ENCODE measurements at places on chromosomes 5 and 9. TPM values are rescaled to one million over a fixed set of nuclear protein-coding genes. Genes with fewer than 3 reads are reported as not detected.

DNA sequence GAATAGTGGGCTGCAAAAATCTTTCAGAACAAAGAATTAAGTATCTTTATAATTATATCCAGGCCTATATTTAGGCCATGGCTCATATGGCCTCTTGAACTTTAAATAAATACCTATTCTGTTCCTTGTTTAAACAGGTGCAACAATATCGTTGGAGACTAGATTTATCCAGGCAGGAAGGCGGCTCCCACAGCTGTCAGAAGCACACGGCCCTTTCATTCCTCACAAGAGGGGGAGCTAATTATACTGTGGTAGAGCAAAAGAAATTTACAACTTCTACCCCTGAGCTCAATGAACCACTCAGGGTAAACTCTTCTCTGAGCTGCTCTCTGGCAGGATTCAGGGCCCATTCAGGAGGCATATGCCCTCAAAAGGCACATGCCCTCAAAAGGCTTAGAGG lies 31.3 kb downstream of the TMEM174 start:
- DNase-seq: no peak
- H3K27ac ChIP-seq: no peak overlapping the region
- H3K27me3 ChIP-seq: no peaks in the 10 kb centered on the region
- 0 out of 2 replicates have a peak, but pooled peaks cover 3% of the 10 kb centered on the region for H3K4me1 ChIP-seq
- no peaks in the 10 kb centered on the region for H3K36me3 ChIP-seq

DNA sequence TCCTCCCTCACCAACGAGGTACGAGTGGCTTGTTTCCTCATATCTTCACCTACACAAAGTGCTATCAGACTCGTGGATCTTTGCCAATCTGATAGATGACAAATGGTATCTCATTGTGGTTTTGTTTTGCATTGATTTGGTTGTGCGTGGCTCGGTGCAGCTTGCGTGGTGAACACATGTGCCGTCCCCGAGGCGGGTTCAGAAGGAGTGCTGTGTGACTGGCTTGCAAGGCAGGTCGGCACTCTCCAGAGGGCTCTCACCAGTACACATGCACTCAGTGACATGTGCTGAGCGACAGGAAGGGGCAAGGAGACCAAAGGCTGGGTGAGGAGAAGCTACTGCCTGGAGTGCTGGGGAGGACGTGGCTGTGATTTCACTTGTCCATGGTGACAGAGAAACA lies 95.3 kb upstream of the PITX1 start:
- H3K27ac ChIP-seq: no peak overlapping the region
- no peaks in the 10 kb centered on the region for H3K36me3 ChIP-seq
- no peak overlapping the region for H3K4me3 ChIP-seq
- no peak for DNase-seq

- no peak overlapping the region for H3K27ac ChIP-seq
- no peak overlapping the region for H3K4me3 ChIP-seq
- H3K36me3 ChIP-seq: no peaks in the 10 kb centered on the region
- H3K4me1 ChIP-seq: no peaks in the 10 kb centered on the region
- no peak for DNase-seq
Observed at GRCh38 chr5:60209146-60209840, 315.8 kb upstream of the PDE4D start.

Gene PCBD2
- 5.4 TPM for total RNA-seq

Gene MARCOL
- total RNA-seq: not detected

DNA sequence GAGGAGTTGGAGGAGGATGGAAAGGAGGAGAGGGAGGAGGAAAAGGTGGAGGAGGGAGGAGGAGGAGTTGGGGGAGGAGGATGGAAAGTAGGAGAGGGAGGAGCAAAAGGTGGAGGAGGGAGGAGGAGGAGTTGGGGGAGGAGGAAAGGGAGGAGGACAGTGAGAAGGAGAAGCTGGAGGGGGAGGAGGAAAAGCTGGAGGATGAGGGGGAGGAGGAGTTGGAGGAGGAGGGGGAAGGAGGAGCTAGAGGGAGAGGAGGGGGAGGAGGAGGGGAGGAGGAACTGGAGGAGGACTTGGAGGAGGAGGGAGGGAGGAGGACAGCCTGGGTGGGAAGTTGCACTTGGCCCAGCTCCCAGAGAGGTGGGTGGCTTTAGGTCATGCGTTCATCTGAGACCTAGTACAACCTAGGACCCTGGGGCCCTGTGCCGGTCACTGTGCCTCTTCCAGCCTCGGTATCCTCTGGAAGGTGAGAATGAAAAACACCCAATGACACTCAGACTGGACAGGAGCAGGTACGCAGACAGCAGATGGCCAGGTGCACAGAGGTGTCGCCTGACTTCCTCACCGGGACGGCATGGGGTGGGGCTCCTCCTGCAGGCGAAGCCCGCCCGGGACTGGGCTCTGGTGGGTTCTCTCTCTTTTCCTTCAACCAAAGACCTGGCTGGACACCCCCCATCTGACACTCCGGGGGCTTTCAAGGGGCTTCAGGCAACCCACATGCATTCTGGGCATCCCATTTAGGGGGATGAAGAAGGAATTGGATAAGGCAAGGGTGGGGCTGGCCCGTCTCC lies 12.2 kb upstream of the SLC2A6 start:
- no peaks in the 10 kb centered on the region for H3K27me3 ChIP-seq
- DNase-seq: no peak
- no peak overlapping the region for H3K27ac ChIP-seq
- H3K36me3 ChIP-seq: no peaks in the 10 kb centered on the region

Data from PC-3 (cell line).